ENCODE measurements at places on chromosomes 16 and 17.

DNA sequence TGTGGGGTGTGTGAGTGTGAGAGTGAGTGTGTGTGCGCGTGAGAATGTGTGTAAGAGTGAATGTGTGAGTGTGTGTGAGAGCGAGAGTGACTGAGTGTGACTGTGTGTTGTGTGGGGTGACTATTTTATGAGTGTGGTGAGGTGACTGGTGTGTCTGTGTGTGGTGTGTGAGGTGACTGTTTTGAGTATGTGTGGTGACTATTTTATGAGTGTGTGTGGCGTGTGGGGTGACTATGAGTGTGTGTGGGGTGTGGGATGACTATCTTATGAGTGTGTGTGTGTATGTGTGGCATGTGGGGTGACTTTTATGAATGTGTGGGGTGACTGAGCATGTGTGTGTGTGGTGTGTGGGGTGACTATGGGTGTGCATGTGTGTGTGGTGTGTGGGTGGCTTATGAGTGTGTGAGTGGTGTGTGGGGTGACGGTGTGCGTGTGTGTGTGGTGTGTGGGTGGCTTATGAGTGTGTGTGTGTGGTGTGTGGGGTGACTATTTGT is 152.9 kb upstream of the PLCG2 start:
- H3K4me3 ChIP-seq: no peak overlapping the region
- no peak overlapping the region for H3K27ac ChIP-seq
- H3K4me1 ChIP-seq: peaks cover 36% of the 10 kb centered on the region
- no peak for DNase-seq
- no peaks in the 10 kb centered on the region for H3K27me3 ChIP-seq

- H3K4me1 ChIP-seq: peaks cover 8% of the 10 kb centered on the region
- DNase-seq: no peak
- no peaks in the 10 kb centered on the region for H3K27me3 ChIP-seq
- peaks cover 7% of the 10 kb centered on the region for H3K36me3 ChIP-seq
Measured at GRCh38 chr17:45577571-45578279, 87.2 kb upstream of the PLEKHM1 start.

DNA sequence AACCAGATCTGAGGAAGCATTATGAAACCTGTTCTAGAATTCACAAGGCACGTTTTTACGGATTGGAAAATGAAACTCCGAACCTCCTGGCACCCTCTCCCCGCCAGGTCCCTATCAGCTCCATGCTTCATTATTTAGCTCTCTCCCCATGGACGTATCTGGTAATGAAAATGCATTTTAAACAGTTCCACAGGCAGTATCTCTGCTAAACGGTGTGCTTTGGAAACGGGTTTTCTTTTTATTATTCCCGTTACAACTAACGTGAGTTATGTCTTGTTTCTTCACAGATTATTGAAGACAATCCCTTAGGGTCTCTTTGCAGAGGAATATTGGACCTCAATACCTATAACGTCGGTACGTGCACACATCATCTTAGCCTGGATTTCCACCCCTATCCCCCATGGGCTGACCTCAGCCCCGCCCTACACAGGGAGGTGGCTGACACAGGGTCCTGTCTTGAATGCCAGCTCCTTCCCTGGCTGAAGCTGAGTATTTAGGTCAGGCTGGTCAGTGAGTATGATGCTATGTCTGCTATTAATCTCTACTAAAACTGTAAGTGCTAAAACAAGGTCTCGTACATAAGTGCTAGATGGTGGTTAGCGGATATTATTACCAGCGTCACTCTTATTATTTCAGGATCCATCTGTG is 82.9 kb downstream of the SDR42E1 start:
- no peaks in the 10 kb centered on the region for H3K27me3 ChIP-seq
- peaks cover 22% of the 10 kb centered on the region for H3K4me1 ChIP-seq
- H3K4me3 ChIP-seq: no peak overlapping the region
- H3K36me3 ChIP-seq: no peaks in the 10 kb centered on the region
- no peak overlapping the region for H3K27ac ChIP-seq

DNA sequence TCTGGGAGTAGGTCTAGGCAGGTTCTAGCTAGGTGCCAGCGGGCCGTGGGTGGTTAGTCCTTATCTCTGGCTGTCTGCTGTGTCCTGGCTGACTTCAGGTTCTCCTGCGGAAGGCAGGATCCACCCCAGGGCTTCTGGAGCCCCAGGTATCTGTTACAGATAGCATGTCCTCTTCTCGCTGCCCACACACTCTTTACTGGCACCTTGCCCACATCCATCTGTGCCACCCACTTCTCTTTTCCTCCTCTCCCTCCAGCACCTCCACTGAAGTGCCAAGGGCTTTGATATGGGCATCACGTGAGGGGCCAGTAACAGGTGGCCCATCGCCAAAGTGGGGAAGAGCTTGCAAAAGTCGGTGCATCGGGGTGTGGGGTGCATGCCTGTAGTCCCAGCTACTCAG is 4.6 kb upstream of the MPP2 start:
- H3K27me3 ChIP-seq: peaks cover 14% of the 10 kb centered on the region
- H3K27ac ChIP-seq: no peak overlapping the region
- peaks cover 19% of the 10 kb centered on the region for H3K4me1 ChIP-seq
- H3K4me3 ChIP-seq: no peak overlapping the region

DNA sequence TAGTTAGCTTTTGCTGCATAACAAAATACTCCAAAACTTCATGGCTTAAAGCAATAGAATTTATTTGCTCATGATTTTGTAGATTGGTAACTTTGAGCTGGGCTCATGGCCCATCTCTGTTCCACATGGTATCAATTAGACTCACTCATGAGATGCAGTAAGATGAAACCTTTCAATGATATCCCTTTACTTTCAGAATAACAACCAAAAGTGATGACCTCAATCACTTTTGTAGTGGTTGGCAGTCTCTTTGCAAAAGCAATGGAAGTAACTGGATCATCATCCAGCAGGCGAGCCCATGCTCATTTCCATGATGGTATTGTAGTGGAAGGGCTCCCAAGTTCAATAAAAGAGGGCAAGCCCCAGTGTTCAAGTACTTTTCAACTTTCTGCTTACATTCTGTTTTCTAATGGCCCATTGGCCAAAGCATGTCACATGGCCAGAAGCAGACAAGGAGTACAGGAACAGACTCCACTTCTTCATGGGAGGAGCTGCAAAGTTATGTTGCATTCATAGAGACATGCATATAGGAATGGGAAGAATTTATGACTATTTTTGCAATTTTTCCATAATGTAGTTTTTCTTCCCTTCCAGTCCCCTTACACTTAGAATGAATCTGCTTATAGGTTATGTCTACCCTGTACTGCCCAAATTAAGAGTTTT is 41.7 kb downstream of the EFCAB5 start:
- H3K27me3 ChIP-seq: no peaks in the 10 kb centered on the region
- H3K36me3 ChIP-seq: no peaks in the 10 kb centered on the region
- H3K4me1 ChIP-seq: no peaks in the 10 kb centered on the region
- no peak for DNase-seq
- H3K27ac ChIP-seq: no peak overlapping the region

DNA sequence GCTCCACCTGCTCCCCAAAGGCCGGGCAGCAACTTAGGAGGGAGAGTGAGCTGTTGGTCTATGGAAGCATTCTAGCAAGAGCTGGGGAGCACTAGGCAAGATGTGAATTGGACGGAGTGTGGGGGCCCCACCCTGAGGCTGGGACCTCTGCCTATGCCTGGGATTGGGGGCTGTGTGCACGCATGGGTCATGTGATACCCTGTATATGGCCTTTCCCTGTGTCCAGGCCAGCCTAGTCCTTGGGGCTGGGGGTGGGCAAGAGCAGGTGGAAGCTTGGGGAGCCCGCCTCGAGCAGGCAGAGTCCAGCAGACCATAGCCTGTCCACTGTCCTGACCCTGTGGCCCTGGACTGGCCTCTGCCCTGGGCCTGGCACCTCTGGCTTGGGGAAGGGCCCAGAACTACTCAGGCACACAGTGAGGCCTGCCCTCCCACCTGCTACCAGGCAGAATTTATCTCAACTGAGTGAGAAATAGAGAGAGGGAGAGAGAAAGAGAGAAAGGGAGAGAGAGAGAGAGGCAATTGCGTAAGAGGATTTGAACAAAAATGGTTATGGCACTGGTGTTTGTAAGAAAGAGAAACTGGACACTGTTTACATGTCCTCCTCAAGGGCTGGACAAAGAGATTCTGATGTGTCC is 19.1 kb downstream of the PDP2 start:
- no peaks in the 10 kb centered on the region for H3K36me3 ChIP-seq
- no peak for DNase-seq
- H3K27me3 ChIP-seq: no peaks in the 10 kb centered on the region

DNA sequence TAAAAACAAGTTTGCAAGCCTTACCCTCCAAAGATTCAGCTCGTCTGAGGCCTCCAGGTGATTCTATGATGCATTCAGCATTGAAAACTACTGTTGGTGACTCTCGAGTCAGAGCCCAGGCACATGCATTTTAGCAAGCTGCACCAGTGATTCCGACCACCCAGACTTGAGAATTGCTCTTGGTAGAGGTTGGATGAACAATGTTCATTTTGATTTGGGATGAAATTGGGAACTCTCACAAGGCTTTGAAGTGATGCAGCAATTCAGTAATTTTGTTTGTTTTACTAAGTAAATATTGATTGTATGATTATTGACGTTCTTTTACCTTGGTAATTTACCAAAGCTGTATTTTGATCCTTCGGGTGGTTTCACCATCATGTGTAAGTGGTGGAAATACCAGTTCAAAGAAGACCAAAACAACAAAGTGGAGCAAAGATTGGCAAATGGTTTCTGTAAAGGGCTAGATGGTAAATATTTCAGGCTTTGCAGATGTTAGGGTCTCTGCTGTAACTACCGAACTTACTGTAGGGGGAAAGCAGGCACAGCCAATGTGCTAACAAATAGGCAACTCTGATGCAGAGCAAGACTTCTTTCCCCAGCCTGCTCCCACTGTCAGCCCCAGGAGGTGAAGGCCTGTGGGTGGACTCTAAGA is 11.8 kb downstream of the ALDH3A2 start:
- H3K27ac ChIP-seq: no peak overlapping the region
- peaks cover 10% of the 10 kb centered on the region for H3K36me3 ChIP-seq
- no peak for DNase-seq
- no peaks in the 10 kb centered on the region for H3K27me3 ChIP-seq

- H3K4me3 ChIP-seq: no peak overlapping the region
- H3K27ac ChIP-seq: no peak overlapping the region
- no peak for DNase-seq
- no peaks in the 10 kb centered on the region for H3K4me1 ChIP-seq
- no peaks in the 10 kb centered on the region for H3K27me3 ChIP-seq
Measured at GRCh38 chr16:86157616-86158247, 258.8 kb downstream of the IRF8 start.

DNA sequence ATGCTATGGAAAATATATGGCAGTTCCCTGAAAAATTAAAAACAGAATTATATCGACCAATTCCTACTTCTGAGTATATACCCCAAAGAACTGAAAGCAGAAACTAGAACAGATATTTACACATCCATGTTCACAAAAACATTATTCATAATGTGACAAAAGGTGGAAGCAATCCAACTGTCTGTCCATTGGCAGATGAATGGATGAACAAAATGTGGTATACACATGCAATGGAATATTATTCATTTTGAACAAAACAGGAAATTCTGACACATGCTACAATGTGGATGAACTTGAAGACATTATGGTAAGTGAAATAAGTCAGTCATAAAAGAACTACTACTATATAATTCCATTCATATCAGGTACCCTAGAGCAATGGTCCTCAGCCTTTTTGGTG is 263.5 kb upstream of the AXIN2 start:
- no peaks in the 10 kb centered on the region for H3K27me3 ChIP-seq
- H3K27ac ChIP-seq: no peak overlapping the region
- no peaks in the 10 kb centered on the region for H3K4me1 ChIP-seq
- no peak overlapping the region for H3K4me3 ChIP-seq
- no peak for DNase-seq

DNA sequence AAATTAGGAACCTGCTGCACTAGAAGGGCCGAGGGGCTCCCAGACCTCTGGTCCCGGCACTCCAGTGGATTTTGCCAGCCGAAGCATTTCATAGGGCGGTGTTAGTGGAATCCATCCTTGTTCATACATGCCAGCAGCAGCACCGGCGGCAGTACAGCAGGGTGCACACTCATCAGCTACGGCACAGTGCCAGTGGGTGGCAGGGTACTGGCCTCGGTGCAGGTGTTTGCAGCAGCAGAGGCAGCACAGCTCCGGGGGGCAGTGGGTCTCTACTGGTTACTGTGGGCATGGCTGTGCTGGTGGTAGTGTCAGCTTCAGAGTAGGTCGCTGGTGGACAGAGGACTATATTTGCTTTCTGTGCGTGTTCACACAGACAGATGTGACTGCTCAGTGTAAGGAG is 985.7 kb downstream of the CDH8 start:
- DNase-seq: no peak
- no peaks in the 10 kb centered on the region for H3K36me3 ChIP-seq
- no peaks in the 10 kb centered on the region for H3K4me1 ChIP-seq
- H3K4me3 ChIP-seq: no peak overlapping the region
- H3K27ac ChIP-seq: no peak overlapping the region

DNA sequence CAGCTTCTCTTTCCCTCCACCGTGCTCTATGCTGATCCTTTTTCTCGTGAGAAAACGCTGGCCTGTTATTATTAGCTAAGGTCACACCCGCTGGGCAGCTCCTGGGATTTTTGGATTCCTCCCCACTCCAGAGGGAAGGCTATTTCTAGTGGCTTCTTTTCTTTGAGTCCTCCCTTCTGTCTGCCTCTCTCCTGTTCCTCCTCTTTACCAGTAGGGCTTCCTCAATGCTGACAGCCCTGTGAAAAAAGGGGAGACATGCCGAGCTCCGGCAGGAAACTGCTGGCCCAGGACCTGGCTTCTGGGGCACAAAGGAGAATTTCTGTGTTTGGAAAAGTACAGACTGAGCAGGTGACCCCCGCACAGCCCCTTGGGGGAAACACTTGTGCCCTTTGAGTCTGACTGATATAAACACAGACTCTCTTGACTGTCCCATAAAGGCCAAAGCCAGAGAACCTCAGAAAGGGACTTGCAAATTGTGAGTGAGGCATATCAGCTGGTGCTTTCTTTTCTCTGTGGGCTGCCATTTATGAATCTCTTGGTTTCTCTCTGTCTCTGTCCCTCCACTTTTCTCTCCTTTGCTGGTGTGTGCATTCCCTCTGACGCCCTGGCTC is 14.0 kb upstream of the RNF135 start:
- H3K4me3 ChIP-seq: no peak overlapping the region
- DNase-seq: no peak
- no peaks in the 10 kb centered on the region for H3K27me3 ChIP-seq
- H3K36me3 ChIP-seq: no peaks in the 10 kb centered on the region
- H3K4me1 ChIP-seq: peaks cover 19% of the 10 kb centered on the region
